ENCODE measurements at places on chromosomes 12 and 14.

- DNase-seq, result no peak
These were observed 197.6 kb downstream of the SLC38A4 start for GRCh38 chr12:46628176-46628575.

DNA sequence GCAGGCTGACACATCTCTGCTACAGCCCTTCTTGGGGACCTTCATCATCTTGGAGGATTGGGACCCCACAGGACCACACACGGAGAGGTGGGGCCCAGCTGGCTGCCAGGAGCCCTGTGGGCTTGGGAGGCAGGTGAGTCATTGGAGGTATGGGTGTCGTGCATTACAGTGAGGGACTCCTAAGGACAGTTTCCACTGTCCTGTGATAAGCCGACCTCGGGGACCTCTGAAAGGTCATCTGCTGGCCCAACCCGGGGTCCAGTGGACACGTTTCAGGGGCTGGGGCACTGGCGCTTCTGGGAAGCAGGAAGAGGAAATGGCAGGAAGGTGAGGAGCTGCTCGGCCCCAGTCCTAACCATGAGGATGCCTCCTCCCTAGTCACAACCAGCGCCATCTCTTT is 238.0 kb downstream of the BCL11B start:
- no peak for DNase-seq

DNA sequence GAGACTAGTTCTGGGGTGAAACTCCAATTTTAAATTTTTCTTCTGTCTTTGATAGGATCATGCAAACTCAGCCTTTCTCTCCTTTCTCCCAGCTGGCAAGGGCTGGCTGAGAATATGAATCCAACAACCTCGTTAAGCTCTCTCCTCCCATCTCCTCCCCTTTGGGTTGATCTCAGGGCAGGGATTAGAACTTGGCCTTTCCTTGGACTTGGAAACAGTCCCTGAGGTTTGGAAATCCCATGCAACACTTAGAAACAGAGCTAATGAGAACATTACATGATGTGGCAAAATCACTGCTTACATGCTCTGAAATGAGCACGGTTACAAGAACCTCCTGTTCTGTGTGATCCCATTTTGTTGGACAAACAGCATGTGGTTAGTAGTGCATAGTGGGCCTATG is 31.6 kb downstream of the ACACB start:
- DNase-seq, result no peak

- no peak for DNase-seq
These were observed 46.7 kb downstream of the BHLHE41 start for GRCh38 chr12:26077915-26078702.

- no peak for DNase-seq
These were observed 234.7 kb downstream of the BTG1 start for GRCh38 chr12:91910871-91911388.

GRCh38 chr14:66025779-66026178 is 460.4 kb upstream of the CCDC196 start:
- no peak for DNase-seq

- DNase-seq, result no peak
These were observed 33.5 kb upstream of the ARHGAP5 start for GRCh38 chr14:32043624-32044023.

GRCh38 chr14:104541905-104542465 is 37.6 kb upstream of the C14orf180 start:
- no peak for DNase-seq

GRCh38 chr12:76197283-76197682 is 112.8 kb upstream of the NAP1L1 start:
- DNase-seq, result no peak

GRCh38 chr14:101501341-101501740 is 60.0 kb upstream of the DIO3 start:
- DNase-seq, result no peak

GRCh38 chr12:7075939-7076338 is 15.4 kb downstream of the C1S start:
- no peak for DNase-seq

GRCh38 chr14:91294153-91294552 is 49.6 kb upstream of the GPR68 start:
- no peak for DNase-seq

DNA sequence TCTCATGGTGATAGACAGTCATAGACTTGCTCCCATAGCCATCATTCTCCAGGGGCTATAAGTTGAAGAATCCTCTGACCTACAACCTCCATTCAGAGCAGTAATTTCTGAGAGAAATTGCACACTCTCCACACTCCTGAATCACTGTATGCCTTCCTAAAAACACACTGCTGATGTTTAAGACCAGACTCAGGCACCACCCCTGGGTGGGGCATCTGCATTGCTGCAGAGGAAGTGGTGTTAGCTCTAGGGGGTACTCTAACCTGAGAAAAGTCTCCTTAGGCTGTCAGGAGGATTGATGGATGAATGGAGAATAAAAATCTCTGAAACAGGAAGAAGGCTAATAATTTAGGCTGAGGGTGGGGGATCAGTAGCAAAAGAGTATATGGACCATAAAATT is 436.1 kb downstream of the DAD1 start:
- DNase-seq, result no peak

GRCh38 chr12:48980389-48980952 is 2.3 kb downstream of the WNT1 start:
- no peak for DNase-seq

GRCh38 chr12:94783862-94784261 is 133.5 kb upstream of the TMCC3 start:
- no peak for DNase-seq

DNA sequence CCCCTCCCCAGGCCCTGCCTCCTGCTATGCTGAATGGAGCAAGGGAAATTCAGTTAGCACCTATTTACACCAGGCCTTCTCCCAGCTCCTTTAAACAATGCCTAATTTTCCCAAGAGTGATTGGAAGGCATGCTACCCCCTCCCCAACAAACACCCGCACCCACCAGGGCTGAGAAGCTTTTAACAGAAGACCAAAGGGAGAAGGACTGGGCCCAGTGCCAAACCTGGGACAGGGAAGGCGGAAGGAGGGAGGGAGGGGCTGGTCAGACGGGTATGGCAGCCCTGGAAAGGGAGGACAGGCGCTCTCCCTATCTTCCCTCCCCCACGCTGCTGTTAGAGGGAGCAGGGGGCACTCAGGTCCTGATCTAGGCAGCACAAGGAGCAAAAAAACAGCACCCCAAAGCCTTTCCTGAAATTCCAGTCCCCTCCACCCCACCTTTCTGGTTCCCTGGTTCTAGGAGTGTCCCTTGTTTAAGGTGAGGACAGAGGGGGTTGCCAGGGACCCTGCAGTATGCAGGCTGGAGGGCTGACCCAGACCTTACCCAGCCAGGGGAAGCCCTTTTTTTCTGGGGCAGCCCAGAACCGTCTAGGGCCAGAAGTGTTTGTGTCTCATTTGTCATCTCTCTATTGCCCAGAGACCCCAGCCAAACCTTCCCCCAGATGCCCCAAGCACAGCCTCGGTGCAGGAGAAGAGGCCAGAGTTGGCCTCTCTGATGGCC is 2.4 kb upstream of the KRT8 start:
- DNase-seq, result no peak

GRCh38 chr14:100114109-100114765 is 45.2 kb downstream of the DEGS2 start:
- DNase-seq, result no peak

DNA sequence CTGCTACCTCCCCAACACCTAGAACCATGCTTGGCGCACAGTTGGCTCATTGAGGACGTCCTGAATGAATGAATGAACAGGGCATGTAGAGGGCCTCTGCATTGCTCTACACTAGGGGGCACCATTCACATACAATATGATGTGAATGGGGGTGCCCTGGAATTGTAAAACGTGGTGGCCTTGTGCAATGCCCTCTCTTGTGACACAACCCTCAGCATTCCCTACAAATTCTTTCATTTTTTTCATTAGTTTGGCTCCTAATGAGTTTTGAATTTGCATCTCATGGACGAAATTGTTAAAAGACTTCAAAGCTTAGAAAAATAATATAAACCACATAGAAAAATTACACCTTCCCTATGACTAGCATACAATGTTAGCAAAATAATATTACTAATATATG is 2.3 kb upstream of the DIO2 start:
- no peak for DNase-seq

- no peak for DNase-seq
These were observed 118.8 kb downstream of the SLC6A15 start for GRCh38 chr12:84793558-84794367.

GRCh38 chr12:68483592-68484383 is 126.9 kb upstream of the RAP1B start:
- no peak for DNase-seq

- no peak for DNase-seq
These were observed 122.2 kb upstream of the CCDC175 start for GRCh38 chr14:59698793-59699192.

DNA sequence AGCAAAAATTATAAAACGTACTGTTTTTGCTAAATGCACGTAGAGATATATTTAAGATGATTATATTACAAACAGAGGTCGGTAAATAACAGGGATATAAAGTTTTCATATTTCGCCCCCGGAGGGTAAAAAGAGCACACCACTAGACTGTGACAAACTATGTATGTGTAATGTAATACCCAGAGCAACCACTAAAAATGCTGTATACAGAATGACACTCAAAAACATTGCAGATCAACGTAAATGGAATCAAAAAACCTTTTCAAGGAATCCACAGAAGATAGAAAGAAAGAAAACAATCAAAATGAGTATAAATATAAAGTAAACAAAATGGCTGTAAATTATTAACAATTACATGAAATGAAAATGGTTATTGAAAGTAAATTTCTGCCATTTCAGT is 37.6 kb upstream of the PRB4 start:
- no peak for DNase-seq

- DNase-seq, result no peak
These were observed 16.8 kb upstream of the LEMD3 start for GRCh38 chr12:65152596-65152995.

GRCh38 chr12:25264114-25264513 is 13.4 kb upstream of the KRAS start:
- DNase-seq, result no peak

- DNase-seq, result no peak
These were observed 247.8 kb upstream of the ARID2 start for GRCh38 chr12:45481746-45482145.

- DNase-seq, result no peak
These were observed 1.6 kb downstream of the IL31 start for GRCh38 chr12:122172262-122172939.

DNA sequence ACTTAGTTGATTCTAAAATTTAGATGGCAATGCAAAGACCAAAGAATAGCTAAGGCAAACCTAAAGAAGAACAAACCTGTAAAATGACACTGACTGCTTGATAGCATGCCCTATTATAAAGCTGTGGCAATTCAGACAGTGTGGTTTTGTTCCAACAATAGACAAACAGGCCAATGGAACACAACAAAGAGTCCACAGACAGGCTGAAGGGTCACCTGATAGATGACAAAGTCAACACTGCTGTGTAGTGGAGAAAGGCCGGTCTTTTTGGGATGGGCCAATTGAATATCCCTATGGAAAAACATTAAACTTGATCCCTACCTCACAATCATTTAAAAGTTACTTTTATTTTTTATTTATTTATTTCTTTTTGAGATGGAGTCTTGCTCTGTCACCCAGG is 33.8 kb upstream of the SLC25A3 start:
- DNase-seq, result no peak

GRCh38 chr12:61487728-61488127 is 772.5 kb upstream of the USP15 start:
- DNase-seq, result no peak

- no peak for DNase-seq
These were observed 124.3 kb downstream of the PPHLN1 start for GRCh38 chr12:42450248-42450647.

- DNase-seq, result no peak
These were observed 759.1 kb downstream of the GALC start for GRCh38 chr14:87233806-87234384.

- no peak for DNase-seq
These were observed 757.7 kb upstream of the TMEM132C start for GRCh38 chr12:127509066-127509778.

DNA sequence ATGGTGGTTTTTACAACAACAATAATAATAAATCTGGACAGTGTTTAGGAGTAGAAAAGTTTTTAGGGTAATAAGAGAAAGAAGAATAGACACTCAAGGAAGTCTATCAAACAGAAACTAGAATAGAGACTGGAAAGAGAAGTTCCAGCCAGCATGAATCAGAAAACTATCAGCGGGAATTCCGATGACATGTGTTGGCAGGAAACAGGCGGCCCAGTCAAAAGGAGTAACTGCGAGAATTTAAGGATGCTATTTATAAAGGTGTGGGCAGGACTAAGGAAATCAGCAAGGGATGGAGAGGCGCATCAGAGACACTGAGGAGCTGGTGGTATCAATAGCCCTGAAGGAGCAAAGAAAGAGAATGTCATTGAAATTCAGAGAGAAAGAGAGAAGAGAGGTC is 89.9 kb downstream of the TBX5 start:
- DNase-seq, result no peak

GRCh38 chr12:112115259-112116045 is 6.9 kb upstream of the NAA25 start:
- DNase-seq, result no peak

GRCh38 chr12:43653289-43653915 is 101.4 kb upstream of the ADAMTS20 start:
- no peak for DNase-seq

DNA sequence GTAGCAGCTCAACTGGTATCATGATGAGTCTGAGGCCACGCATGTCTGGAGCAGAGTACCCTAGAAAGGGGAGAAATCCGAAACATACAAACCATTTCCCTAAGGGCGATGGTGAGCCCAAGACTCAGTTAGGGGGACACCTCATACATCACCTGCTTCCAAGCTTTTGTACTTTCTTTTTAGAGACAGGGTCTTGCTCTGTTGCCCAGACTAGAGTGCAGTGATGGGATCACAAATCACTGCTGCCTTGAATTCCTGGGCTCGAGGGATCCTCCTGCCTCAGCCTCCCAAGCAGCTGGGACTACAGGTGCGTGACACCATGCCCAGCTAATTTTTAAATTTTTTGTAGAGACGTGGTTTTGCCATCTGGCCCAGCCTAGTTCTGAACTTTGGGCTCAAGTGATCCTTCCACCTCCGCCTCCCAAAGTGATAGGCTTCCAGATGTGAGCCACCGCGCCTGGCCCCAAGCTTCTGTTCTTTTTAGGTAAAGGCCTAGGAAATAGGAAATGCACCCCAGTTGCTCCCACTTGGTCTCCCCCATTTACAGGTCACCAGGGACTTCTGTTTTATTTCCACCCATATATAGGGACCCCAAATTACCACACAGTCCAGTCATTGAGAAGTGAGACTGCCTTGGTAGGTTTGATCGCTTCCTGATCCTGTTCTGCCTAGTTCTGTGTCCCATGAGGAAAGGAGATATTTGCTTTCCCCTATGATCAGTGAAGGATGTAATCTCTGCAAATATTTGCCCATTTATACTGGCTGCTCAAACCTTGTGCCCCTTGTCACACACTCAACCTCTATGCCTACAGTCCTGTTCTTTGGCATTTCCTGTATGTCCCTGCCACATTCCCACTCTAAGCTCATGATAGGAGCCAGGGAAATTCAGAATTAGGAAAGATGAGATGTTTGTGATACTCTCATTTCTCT is at the start of gene APOF:
Gene APOF (minus strand): TSS at position 728 of the 930 bp plus-strand sequence. CDS start 112 bp downstream, at position 616.
- no peak for DNase-seq

- DNase-seq, result no peak
These were observed 50.1 kb downstream of the RERG start for GRCh38 chr12:15171012-15171655.

All from activated T-cell treated with anti-CD3 and anti-CD28 coated beads for 1 hour (primary cell).